Urinary bladder (tissue), 4 donors: ENCODE measurements at places on chromosomes 5 and 9. TPM values are rescaled to one million over a fixed set of nuclear protein-coding genes. Genes with fewer than 3 reads are reported as not detected.

Gene MCTP1
- 10.5 TPM for polyA plus RNA-seq

Gene SHOC1
- polyA plus RNA-seq: 0.05 TPM

GRCh38 chr5:158925314-158925713, 174.4 kb downstream of the EBF1 start:
- DNase-seq: no peak

- DNase-seq: no peak
Measured at GRCh38 chr5:93930098-93930497, 188.7 kb upstream of the POU5F2 start.
